ENCODE measurements at places on chromosomes 11 and 22.
A peak's percentile ranks its signal among the peaks of the same experiment; 100 is the strongest.

GRCh38 chr22:36811094-36811800 lies 5.6 kb downstream of the PVALB start:
- DNase-seq, result no peak

DNA sequence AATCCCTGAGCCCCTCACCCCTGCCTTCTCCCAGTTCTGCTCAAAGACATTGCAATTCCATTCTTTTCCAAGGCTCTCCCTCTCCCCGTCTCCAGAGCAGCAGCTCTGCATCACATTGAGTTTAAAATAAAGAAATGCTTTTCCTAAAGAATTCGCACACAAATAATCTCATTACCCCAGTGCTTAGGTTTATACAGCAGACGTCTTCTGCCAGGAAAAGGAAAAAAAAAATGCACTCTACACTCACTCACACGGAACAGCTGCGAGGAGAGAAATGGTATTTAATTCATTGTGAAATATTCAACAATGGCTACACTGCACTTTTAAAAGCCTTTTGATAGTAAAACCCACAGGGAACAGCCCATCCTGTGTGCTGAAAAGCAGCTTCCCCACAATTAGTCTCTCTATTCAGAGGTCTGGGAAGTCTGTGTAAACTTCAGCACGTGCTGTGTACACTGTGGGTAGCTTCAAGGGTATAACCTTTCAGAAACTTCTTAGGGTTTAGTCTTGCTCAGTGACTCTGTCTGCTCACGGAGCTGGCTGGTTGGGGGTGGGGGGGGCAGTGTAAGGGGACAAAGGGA lies 42.8 kb downstream of the ETS1 start:
- DNase-seq, result no peak

DNA sequence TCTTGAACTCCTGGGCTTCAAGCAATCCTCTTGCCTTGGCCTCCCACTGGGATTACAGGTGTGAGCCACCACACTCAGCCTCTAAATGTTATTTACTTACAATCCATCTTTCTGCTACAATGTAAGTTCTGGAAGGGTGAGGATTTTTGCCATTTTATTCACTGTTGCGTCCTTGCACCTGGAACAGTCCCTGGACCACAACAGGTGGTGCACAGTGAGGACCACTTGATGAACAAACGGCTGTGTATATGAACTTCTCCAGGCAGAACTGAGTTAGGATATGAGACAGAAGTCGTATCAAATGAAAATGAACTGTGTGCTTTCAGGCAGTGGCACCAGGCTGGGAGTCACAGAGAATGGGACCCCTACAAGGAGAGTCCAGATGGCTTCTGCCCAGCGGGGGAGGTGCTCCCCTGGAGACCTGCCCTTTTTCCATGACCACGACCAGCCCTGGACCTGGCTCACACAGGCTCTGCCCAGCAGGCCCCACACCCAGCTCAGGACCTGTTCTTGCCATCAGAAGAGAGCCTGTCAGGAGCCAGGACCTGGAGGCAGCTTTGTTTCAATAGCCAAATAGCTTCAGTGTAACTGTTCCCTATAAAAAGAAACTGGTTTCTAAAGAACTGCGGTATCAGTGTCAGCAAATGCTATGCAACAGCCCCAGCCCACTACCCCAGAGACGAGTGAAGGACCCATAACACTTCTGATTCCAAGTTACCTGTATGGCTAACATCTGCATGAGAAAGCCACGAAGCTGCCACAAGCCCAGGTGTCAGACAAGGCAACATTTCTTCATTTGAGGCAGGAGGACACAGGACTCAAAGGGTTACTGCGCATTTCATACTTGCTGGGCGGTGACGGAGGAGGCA lies 104.9 kb downstream of the MICAL3 start:
- DNase-seq, result no peak

DNA sequence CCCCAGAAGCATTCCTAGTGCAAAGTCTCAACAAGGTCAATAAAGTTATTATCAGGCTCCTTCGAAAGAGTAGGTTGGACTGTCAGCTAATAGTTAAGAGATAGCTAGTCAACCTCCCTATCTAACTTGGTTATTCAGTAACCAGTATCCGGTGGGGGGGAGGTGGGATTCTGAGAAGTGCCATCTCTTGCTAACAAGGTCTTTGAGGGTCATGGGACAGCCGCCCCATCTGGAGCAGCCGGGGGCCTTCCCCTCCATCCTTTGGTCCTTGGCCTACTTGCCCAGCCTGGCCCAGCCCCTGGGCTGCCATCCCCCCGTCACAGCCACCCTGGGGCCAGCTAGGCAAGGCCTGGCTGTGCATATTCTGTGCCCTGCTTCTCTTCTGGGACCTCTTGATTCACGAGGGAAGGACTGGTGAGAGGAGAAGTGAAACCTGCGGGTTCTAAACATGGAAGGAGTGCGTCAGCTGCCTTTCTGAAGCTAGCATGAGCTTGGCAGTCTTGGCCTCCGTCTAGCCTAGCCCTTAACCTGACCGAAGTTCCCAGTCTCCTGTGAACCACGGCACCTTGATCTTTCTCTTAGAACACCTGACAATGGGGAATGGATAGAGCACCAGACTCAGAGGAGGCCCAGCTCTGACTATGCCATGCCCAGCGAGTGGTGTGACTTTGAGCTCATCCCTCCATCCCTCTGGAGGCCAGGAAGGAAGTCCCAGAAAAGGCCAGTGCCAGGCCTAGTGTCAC lies 9.3 kb downstream of the SLC37A2 start:
- DNase-seq, result no peak

GRCh38 chr11:86241956-86242535 lies 2.5 kb upstream of the EED start:
- DNase-seq, result no peak

DNA sequence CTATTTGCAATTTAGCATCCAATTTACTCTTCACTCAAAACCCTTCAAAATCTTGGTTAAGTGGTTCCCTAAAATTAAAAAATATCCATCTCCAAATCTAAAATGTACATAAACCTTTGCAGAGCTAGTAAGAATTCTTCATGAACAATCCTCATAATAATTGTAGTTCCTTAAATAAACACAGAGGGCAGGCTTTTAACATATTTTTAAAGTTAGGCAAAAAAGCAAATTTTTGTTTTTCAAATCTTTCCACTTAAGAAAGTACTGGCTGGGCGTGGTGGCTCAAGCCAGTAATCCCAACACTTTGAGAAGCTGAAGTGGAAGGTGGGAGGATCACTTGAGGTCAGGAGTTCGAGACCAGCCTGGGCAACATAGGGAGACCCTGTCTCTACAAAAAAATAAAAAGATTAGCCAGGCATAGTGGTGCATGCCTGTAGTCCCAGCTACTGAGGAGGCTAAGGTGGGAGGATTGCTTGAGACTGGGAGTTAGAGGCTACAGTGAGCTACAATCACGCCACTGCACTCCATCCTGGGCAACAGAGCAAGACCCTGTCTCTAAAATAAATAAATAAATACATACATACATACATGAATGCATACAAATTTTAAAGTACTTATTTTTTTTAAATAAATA lies 25.1 kb upstream of the PLAAT3 start:
- DNase-seq, result peak; percentile 36

- DNase-seq, result no peak
Measured at GRCh38 chr11:74354036-74354435, 42.6 kb upstream of the P4HA3 start.

DNA sequence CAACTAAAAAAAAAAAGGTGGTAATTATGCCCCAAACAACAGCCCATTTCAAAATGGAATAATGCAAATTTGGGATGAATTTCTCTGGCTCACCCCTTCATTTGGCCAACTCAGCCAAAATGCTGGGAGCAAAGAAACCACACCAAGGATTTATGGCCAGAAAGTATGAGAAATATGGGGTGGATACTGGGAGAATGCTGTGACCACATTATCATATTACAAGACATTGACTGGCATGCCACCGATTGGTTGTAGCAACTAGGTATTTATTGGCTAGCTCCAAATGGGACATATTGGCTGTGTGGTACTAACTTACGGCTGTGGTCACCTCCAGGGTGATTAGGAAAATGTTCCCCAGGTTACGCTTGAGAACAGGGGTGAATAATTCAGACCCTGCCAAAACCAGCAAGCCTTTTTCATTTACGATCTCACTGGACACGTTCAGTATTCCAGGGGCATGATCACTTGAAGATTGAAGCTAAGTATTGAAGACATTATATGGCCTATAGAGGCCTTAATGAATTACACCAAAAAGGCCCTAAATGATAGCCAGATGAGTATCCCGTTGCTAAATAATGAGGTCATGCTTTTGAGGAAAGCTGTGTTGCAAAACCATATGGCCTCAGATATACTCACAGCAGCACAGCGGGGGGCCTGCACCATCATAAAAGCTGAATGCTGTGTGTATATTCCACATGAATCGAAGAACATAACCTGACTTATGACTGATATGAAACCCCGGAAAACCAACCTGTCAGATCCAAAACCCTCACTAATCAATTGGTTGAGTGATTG lies 3.8 kb upstream of the FDX1 start:
- DNase-seq, result no peak

GRCh38 chr22:45720839-45721378 lies 49.3 kb downstream of the ATXN10 start:
- peak; percentile 6 for DNase-seq

GRCh38 chr11:74462009-74462408 lies 5.3 kb downstream of the KCNE3 start:
- no peak for DNase-seq

- DNase-seq, result no peak
Measured at GRCh38 chr11:73323464-73323863, 15.4 kb downstream of the ARHGEF17 start.

DNA sequence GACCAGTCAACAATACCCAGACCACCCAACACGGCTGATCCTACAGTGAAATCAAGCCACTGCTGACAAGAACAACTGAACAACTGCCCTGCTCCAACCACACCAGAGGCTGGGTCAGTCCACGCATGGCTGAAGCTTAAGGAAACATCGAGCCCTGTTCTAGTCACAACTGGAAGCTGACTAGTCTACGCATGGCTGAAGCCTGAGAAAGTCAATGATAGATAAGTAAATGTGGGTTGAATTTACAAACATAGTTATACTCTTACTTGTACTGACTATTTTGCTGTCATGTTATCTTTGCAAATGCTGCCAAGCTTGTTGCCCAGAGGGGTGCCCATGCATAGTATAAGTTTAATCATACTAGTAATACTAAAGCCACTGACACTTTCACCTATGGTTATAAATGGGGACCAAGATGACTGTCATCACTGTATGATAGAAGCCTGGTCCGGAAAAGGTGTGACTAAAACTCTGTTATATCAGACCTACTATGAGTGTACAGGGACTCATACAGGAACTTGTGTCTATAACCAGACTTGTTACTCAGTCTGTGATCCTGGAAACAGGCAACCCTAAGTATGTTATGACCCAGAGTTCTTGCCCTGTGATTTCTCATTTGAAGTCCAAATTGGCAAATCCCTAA lies 43.4 kb upstream of the GLYAT start:
- no peak for DNase-seq

- no peak for DNase-seq
Measured at GRCh38 chr11:96136613-96137298, 206.2 kb downstream of the MAML2 start.

GRCh38 chr11:84905411-84905810 lies 721.7 kb downstream of the DLG2 start:
- no peak for DNase-seq

DNA sequence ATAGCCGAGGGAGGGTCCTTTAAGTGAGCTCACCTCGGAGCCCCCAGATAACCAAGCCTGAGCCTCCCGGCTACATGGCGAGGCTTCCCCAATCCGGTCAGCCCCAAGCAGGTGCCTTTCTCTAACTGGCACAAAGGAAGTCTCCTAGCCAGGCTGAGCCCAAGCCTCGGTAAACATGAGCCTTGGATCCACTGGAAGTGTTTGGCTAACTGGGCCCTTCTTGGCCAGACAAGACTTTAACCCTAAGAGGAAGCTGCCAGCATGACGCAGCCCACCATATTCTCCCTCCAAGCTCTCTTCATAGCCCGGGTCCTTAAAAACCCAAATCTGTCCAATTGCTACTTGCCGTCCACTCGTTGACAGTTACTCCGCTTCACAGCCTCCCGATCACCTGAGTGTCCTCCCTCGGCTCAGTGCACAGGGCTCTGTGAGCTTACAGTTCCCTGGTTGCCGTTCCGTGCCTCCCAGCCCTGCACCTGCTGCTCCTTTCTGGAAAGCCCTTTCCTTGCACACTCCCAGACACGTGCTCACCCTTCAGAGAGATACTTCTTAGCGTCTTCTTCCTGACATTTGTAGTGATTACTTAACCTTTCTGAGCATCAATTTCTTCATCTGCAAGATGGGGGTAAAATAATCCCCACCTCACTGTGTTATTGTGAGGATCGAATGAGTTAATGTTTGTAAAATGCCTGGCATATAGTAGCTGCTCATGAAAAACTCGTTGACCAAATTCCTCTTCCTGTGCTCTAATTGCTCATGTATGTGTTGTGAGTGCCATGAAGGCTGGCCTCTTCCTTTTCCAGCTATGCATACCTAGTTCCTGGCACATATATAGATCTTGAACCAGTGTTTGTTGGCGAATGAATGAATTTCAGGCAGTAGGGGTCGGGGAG lies 25.6 kb downstream of the TXN2 start:
- no peak for DNase-seq

GRCh38 chr22:24686280-24686679 lies 83.3 kb downstream of the GGT1 start:
- DNase-seq, result no peak

DNA sequence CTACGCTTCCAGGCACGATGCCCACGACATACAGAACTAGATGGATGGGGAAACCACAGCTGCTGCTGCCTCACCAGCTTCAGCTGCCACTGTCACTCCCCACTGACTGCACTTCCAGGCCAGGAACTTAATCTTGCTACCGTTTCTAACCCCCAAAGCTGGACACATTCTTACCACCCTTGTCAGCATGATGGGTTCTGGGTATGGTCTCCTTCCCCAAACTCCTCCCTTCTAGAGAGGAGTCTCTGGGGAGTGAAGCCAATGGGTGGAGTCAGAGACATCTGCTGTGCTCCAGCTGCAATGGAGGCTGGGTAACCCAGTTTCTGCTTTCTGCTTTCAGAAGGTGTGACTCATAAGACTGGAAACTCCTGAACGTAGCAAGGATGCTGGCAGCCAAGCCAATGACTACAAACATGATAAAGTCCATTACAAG lies 87.0 kb upstream of the THY1 start:
- DNase-seq, result peak; percentile 16

- no peak for DNase-seq
Measured at GRCh38 chr11:19844806-19845205, 132.2 kb downstream of the NAV2 start.

GRCh38 chr11:46291441-46292150 lies 14.1 kb downstream of the CREB3L1 start:
- peak; percentile 77 for DNase-seq

- no peak for DNase-seq
Measured at GRCh38 chr11:69972351-69972802, 105.7 kb upstream of the ANO1 start.

GRCh38 chr11:63512816-63513215 lies 6.9 kb downstream of the LGALS12 start:
- DNase-seq, result no peak

All from ACHN (cell line).